ENCODE measurements at places on chromosomes 7 and 10.

DNA sequence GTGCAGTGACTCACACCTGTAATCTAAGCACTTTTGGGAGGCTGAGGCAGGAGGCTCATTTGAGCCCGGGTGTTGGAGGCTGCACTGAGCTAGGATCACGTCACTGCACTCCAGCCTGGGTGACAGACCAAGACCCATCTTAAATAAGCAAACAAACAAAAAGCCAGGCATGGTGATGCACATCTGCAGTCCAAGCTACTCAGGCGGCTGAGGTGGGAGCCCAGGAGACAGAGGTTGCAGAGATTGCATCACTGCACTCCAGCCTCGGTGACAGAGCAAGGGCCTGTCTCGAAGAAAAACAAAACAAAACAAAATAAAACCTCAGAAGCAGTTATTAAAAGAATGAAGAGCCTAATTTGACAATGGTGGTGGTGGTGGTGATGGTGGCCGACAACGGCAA, 132.5 kb downstream of the PARD3 start:
- DNase-seq: no peak

- peak; percentile 92 for DNase-seq
Observed at GRCh38 chr10:11553773-11554381, 57.6 kb downstream of the USP6NL start.

- no peak for DNase-seq
Observed at GRCh38 chr7:148964483-148965267, 63.6 kb downstream of the PDIA4 start.

DNA sequence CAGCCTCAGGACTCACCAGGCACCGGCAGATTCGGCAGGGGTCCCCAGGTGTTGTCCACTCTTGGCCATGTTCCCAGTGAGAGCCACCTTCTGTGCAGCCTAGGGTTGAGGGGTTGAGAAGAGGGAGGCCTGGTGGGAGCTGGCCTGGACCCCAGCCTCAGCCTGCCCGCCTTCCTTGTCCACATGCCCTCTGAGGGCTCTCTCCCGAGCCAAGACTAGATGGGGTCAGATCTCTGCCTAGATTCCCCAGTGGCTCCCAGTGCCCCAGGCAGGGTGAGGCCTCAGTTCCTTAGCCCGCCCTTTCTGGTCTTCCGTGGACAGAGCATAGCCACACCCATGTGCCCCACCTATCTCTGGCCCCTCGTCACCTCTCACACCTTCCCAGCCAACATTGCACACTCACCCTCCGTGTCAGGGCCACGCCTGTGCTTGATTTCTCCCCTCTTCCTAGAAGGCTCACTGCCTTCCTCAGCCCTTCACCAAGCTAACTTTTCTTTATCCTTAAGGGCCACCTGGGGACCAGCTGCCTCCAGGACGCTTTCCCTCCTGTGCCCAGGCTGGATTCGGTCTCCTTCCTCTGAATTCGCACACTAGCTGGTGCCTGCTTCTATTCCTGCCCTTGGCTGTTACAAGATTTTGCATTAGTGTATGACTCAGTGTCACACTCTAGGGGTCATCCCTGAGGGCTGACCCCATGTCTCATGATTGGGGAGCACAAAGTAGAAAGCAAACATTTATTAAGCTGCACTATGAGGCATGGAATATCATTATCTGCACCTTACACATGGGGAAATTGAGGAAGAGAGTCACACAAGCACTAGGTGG, 7.5 kb downstream of the KCP start:
- DNase-seq: no peak

GRCh38 chr7:7119729-7120128, 62.6 kb upstream of the C1GALT1 start:
- no peak for DNase-seq

DNA sequence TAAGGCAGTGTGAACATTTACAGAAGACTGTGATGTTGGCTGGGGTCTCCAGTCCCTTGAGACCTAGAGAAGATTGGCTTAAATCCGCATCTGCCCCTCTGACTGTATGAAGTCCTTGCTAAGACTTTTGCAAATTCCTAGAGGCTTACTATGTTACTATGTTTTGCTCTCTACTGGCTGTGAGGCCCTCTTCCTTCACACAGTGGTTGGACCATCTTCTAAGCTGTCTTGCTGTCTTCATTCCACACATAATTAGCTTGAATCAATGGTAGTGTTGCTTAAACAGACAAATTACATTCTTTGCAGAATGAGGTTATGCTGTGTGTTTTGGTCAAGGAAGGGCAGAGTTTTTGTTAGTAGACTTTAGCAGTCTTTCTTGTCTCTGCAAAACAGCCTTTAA, 658.0 kb downstream of the TYW1 start:
- DNase-seq: no peak

GRCh38 chr10:60465801-60466200, 76.1 kb upstream of the ANK3 start:
- DNase-seq: no peak

DNA sequence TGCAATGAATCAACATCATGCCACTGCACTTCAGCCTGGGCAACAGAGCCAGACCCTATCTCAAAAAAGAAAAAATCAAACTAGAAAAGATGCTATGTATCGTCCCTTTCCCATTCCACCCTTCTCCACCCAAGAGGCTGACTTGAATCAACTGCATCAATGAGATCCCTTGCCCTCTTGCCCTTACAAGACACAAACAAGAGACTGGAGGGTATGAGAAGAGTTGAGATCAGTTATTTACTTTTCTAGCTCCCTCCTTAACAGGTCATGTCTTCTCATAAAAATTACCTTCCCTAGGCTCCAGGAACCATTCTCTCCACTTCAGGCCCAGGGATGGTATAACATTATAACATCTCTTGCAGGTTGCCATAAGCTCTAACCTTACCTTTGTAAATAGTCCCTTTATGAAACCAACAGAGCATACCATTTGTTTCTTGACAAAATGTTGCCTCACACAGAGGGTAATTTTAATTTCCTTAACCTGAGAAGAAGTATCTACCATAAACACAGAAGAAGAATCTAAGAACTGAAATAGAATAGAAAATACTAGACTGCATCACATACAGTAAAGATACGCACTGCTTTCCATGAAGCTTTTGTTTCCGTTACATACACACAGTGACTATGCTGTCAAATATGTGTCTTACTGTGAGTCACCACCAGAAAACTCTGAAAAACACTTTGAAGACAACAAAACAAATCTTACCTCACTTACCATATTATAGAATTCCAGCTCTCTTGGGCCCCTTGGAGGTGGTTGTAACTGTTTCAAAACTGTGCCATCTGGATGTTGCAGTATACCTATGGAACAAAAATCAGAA, 30.5 kb downstream of the IPMK start:
- no peak for DNase-seq

GRCh38 chr10:115831016-115831415, 442.0 kb downstream of the GFRA1 start:
- DNase-seq: no peak

- DNase-seq: peak; percentile 56
Observed at GRCh38 chr10:31321396-31321941, 2.5 kb downstream of the ZEB1 start.

GRCh38 chr10:30931094-30931493, 100.6 kb downstream of the ZNF438 start:
- DNase-seq: peak; percentile 40

GRCh38 chr10:48981310-48981907, 41.8 kb upstream of the LRRC18 start:
- DNase-seq: peak; percentile 64

DNA sequence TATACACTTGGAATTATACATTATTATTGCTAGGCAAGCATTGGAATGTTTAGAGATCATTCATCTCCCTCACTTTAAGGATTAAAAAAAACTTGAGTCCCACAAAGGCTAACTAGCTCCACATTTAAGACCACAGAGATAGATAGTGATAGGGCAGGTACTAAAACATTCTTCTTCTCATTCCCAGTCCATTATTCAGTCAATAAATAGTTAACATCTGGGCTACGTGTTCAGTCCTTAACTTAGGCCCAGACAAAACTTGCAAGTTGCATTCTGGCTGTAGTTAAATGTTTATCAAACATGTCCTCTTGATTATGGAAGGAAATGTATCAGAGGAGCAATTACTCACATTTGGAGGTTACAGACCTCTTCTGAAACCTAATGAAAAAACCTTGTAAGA, 2.4 kb downstream of the GNG11 start:
- DNase-seq: no peak

- no peak for DNase-seq
Observed at GRCh38 chr10:23344241-23344841, at the start of gene C10orf67. C10orf67 (minus strand) TSS chr10:23344797; CDS start chr10:23344774, 23 bp downstream.

DNA sequence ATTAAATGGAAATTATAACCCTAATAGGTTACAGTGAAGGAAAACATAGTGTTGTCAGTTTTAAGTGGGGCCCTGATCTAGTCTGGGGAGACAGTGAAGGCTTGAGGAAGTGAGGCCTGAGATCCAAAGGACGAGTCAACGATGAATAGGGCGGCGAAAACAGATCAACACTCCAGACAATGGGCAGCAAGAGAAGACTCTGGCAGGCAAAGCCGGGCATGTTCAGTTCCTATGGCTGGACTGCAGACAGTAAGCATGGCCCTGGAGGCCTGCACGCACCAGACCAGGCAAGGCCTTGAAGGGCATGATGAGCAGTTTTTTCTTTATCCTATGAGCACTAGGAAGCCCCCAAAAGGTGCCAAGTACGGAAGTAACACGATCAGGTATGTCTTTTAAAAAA, 127.8 kb downstream of the RNF216 start:
- no peak for DNase-seq

- no peak for DNase-seq
Observed at GRCh38 chr7:31058688-31059087, 6.6 kb downstream of the ADCYAP1R1 start.

GRCh38 chr10:99329304-99329553, at the start of gene CNNM1:
CNNM1 (plus strand) TSS chr10:99329356; CDS start chr10:99329388, 32 bp downstream.
- DNase-seq: no peak

DNA sequence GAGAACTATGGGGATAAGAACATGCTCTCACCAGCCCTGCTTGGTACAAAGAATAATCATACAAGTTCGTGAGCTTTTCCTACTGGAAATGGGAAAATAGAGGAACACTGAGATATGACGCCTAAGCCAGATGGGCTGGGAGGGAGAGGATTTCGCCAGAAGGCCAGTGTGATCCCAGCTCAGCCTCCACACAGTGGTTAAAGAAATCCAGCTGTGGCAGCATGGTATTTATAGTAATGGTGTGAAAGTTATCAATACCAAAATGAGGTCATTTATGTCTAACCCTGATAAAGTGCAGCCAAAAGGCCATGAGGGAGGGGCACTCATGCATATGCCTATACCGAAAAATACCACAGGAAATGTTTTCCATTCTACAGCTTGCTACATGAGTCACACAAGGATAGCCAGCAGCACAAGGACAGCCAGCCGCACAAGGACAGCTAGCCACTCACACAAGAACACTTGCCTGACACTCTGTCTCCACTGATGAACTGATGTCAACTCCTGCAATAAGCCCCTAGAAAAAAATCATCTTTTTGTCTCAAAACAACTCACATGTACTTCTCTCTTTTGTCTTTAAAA, 49.4 kb downstream of the FRMPD2 start:
- no peak for DNase-seq

GRCh38 chr10:75100764-75101291, 10.6 kb upstream of the SAMD8 start:
- no peak for DNase-seq

DNA sequence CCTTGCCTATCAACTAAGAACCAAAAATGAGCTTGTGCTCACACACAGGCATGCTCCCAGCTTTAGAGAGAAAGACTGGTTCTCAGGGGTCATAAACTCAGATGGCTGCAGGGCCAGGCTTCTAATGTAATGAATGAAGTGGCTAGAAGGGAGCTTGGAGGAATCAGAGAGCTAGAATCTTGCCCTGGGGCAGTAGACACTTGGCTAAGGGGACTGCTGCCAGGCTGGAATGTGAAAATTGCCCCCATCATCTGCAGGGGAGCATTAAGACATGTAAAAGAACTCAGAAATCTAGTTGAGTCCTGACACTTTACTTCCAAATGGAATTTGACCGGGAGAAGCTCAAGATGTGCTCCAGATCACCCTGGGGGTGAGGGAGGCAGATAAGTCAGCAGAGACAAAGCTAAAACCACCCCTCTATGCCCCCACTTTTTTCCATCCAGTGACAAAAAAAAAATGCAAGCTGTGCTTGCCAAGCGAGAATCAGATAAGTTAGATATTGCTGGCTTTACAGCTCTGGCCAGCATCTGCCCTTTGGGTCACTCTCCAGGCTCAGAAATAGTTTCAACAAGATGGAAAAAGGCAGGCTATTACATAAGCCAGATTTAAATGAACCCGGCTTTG, 2.3 kb upstream of the SLC16A9 start:
- no peak for DNase-seq

DNA sequence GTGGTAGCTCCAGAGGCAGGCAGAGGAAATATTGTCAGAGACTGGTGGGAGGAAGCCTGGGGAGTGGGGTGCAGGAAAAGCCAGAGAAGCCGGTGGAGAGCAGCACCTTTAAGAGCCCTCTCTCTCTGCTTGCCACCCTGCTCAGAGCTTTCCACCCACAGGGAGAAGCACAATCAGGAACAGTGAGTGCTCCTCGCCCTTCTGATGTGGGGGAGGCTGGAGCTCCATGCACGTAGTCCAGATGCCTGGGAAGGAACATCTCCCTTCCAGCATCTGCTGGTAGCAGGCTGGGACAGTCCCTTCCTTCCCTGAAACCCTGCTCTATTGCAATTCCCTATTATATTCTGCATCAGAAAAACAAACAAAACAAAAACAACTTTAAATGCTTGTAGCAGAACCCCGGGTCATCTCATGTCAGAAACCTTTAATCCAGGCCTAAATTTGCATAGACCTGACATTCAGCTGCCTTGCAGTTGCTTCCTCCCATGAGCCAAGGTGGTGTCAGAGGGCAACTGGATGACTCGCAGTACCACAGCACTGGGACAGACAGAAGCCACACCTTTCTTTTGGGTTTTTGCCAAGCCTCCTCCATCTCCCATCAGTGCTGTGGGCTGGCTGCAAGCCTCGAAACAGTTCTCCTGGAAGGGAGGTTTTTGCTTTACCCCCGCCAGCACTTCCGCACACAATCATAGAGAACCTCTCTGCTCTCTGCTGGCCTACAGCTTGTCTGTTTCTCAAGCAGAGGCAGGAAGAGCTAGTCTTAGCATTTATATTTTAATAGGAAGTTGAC, 13.1 kb downstream of the AVPI1 start:
- no peak for DNase-seq

GRCh38 chr10:59980356-59980755, 74.0 kb upstream of the CCDC6 start:
- no peak for DNase-seq

DNA sequence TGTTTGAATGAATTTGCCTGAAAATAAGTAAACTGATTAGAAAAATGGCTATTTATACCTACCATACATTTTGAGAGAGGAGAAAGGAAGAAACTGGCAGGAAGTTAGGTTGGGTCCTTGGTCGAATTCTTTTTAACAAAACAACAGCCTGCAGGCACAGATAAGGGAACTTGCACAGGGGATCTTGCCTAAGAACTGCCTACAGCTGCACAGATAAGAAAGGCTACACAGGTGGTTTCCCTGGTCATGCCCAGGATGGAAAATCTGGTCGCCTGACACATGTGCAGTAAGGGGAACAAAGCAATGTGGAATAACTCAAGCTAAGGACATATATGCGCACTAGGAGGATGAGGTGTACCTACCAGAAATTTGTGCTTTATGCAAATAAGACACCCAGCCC, 732.1 kb upstream of the POT1 start:
- DNase-seq: peak; percentile 4

GRCh38 chr7:148700661-148701064, 2.0 kb downstream of the CUL1 start:
- DNase-seq: peak; percentile 47

- peak; percentile 39 for DNase-seq
Observed at GRCh38 chr7:124152859-124153692, 120.2 kb upstream of the TMEM229A start.

- no peak for DNase-seq
Observed at GRCh38 chr7:140160308-140160707, 16.5 kb downstream of the KDM7A start.

GRCh38 chr7:23022258-23022769, 8.4 kb upstream of the HYCC1 start:
- no peak for DNase-seq

All from GM12865 (cell line).